D341Med (cell line): ENCODE measurements at places on chromosomes 12 and 14.

DNA sequence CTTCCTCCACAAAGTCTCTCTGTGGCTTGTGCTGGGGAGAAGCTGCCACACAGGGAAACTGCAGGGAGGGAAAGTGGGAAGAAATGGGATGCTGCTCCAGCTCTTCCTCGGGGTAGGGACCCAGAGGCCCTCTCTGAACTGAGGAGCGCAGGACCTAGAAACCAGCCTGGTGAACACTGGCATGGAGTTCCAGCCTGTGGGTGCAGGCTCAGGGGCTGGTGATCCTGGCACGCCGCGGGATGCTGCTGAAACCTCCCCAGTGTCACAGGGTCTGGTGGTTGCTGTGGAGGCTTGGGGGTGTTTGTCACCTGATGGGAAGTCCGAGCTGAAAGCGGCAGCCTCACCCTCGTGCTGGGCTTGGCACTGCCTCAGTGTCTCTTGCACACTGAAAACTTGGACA lies 5.2 kb upstream of the KRT75 start:
- no peak for DNase-seq

DNA sequence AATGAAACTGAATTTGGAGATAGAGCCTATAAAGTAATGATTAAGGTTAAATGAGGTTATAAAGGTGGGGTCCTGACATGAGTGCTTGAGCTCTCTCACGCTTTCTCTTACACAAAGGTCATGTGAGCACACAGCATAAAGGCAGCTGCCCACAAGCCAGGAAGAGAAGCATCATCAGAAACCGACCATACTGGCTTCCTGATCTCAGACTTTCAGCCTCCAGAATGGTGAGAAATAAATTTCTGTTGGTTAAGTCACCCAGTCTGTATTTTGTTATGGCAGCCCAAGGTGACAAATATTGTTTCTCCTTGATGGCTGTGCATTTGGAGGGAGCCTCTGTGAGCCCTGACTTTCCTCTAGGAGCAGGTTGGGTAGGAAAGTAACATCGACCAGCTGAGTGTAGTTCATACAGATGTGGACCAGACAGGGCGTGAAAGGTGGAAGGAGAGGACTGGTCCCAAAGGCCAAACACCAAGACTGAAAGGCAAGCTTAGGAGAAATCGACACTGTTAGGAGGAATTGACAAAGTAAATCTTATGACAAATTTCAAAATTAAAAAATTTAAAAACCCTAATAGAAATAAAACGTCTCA lies 97.6 kb upstream of the SLC38A2 start:
- DNase-seq: no peak

GRCh38 chr14:20391505-20391904 lies 21.8 kb downstream of the TEP1 start:
- no peak for DNase-seq

- no peak for DNase-seq
Observed at GRCh38 chr14:31096255-31096654, 70.1 kb upstream of the STRN3 start.

GRCh38 chr12:105338966-105339365 lies 8.5 kb downstream of the C12orf75 start:
- DNase-seq: no peak

DNA sequence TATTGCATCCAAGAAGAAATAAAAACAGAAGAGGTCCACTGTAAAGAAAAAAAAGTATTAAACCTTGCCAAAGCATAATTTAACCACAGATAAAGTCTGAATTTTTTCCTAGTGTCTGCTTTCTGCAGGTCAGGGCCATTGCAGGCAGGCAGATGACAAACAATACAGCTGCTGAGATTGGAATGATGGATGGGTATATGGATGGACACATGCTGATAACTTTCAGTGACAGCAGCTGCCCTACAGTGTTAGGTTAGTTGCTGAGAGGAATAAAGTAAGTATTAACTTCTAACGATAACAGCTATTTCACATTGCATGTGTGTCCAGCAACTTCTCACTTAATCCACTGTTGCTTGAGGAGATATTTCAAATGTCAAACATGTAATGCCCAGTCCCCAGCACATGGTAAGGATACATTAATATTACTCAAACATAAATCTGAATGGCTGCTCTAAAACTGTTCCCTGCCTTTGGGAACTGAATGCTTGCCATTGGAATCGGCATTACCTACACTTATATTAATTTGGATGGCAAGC lies 515.3 kb downstream of the RMST start:
- DNase-seq: no peak

DNA sequence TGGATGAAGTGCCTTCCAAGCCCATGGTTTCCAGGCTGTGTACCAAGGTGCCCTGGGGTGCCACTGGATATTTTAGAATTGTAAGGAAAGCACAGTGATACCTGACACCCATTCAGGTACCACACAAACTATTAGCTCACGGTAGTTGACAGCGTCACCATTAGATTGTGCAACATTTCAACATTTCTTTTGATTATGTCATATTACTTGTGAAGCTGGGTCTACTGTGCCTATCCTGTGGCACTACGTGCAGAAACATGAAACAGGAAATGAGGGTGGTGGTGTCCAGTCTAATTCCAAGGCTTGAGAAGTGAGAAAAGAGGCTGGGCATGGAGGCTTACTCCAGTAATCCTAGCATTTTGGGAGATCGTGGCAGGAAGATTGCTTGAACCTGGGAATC lies 75.5 kb upstream of the CPM start:
- DNase-seq: no peak

GRCh38 chr12:19130224-19131024 lies 891 bp downstream of the PLEKHA5 start:
- DNase-seq: peak; percentile 66

DNA sequence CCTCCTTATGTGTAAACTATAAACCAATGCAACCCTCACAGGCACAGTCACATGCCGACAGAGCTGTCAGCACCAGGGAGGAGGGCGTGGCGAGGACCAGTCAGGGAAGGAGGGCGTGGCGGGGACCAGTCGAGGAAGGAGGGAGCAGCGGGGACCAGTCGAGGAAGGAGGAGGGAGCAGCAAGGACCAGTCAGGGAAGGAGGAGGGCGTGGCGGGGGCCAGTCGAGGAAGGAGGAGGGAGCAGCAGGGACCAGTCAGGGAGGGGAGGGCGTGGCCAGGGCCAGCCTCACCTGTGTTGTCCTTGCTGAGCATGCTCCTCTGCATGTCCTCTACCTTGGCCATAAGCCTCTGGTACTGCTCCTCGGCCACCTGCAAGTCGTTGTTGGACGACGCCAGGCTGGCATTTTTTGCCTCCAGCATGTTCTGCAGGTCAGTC lies 24.2 kb downstream of the GOLGA3 start:
- no peak for DNase-seq

- no peak for DNase-seq
Observed at GRCh38 chr14:52355526-52355925, 41.4 kb downstream of the PTGER2 start.

DNA sequence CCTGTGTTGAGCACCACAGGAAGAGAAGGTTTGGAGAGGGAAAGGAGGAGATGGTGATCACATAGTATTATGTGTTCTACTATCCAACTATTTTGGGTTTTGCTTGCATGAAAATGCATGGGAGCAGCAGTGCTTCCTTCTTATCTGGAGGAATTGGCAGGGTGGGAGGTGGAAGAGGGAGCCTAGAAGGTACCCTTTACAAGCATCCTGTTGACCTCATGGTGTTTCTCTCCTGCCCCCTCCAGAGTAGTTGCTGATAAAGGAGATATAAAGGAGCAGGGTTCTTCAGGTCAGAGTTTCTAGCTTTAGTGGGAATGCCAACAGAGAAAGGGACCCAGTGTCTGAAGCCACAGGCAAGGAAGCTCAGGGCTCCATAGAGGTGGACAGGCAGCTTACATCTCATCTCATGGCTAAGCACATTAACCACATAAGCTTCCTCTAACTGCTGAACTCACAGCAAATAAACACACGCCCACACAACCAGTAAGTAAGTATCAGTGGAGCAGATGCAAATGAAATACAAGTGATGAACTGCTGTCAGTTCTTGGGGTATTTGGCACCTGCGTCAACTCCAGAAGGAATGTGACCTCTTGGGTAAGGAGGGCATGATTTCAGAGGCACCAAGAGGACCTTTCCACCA lies 174.2 kb upstream of the SLC38A2 start:
- DNase-seq: no peak

DNA sequence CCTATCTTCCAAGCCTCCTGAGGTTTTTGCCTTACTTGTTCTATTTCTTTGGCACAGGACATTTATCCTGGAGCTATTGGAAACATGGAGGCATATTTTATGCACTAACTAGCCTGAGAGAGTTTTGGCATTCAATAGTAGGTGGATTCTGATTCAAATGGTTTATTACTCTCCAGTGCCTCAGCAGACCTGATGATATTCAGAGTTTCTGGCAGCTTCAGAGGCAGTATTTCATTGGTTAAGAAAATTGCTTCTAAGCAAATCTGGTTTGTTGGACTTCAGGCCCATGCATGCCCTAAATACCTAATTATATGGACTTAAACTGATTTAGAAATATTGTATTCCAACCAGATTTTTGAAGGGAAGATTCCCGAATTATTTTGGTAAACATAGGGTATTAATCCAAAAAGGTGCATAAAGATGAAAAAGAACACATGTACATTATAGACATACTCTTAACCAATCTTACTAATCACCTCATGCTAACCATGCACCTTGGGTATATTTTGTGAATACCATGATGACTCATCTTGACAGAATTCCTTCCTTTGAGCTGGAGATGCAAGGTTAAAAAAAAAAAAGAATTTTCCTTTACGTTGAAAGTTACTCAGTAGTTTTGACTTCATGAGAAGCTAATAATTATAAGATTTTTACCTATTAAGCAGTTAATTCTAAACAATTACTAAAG lies 44.3 kb upstream of the KTN1 start:
- no peak for DNase-seq

DNA sequence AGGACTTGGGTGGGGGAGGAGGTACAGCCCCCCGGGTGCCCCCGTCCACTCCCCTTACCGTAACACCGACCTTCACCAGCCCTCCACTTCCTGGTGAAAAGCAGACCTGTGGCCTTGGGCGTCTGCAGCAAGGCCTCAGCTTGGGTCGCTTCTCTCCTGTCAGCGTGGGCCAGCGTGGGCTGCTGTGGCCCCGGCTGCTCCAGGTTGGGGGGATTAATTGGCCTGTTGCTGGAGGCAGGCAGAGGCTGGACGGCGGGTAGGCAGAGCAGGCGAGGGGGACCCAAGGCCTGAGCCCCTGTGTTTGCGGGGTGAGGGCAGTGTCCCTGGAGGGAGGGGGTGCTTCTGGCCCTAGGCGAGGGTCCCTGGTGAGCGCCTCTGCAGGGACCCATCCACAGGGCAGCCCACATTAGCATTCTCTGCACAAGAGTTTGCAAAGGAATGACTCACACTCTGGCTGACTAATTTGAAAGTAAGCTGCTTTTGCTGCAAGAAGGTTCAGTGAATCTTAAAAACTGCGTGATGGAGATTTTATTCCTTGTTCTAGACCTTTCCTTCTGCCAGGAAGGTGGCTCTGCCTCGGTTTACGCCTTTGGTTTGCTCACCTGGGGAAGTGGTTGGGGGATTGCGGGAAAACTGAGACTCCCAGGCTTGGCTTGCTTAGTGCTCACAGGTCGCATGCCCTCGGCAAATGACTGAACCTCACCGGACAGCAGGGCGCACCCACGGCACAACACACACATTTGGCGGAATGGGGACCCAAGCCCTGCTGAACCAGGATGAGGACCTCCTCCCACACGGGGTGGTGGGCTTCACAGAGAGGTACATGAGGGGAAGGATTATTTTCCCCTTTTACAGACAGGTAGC lies 37.9 kb upstream of the DLK1 start:
- DNase-seq: no peak

GRCh38 chr12:114702462-114702861 lies 18.5 kb upstream of the TBX3 start:
- DNase-seq: no peak

GRCh38 chr12:106249411-106250135 lies 1.8 kb upstream of the CKAP4 start:
- DNase-seq: no peak

GRCh38 chr14:47277703-47278102 lies 397.7 kb downstream of the MDGA2 start:
- DNase-seq: peak; percentile 10

DNA sequence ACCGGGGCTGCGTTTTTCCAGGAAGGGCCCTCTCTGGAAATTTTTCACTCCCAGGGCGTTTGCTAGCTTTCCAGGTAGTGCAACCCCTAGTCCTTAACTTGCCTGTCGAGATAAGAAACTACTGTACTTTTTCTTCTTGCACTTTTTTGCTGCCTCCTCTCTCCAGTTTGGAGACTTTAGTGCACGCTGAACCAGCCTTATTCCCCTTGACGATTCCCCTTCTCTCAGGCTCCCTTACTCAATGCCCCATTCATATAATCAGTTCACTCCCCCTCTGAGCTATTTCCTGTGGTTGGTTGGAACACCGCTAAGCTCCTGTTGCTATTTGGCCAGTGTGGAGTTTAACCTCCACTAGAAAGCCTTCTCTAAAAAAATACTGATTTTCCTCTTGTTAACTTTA lies 682 bp downstream of the CREBL2 start:
- DNase-seq: peak; percentile 45

DNA sequence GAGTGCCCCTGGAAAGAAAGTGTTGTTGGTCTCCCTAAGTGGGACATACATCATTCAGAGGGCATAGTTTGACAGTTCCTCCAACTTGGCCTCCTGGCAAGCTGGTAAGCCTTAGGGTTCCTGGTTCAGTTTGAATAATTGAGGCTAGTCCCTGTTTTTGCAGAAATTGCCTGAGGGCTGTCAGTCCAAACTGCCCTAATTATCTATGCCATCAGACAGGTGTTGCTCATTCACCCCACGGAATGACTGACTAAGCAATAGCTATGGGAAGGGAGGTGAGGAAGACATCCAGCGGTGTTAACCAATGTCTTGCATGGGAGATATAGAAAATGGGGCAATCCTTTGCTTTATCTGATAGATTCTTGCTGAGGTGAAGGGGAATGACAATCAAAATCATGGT lies 37.6 kb downstream of the SPTSSA start:
- no peak for DNase-seq

GRCh38 chr14:23183158-23183470 lies 346 bp downstream of the SLC7A8 start:
- no peak for DNase-seq

DNA sequence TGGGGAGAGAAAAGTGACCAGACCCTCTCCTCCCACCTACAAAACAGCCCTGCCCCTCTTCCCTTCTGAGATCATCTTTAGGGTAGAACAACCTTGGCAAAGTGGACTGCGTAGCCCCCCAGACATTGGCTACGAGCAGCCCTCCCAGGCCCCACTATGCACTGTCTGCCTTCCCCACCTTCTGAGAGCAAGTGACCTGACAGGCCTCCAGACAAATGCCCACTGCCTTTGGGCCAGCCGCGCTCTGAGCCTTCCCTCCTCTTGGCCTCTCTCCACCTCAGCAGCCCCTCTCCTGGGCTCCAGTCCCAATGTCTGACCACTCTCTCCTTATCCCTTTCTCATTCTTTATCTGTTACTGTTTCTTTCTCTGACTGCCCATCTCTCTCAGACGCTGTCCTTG lies 46.5 kb upstream of the CCND2 start:
- DNase-seq: no peak

- no peak for DNase-seq
Observed at GRCh38 chr14:89134640-89135039, 282.4 kb downstream of the FOXN3 start.

- DNase-seq: no peak
Observed at GRCh38 chr12:63301311-63301710, 150.3 kb upstream of the AVPR1A start.

GRCh38 chr12:12660201-12660600 lies 35.8 kb downstream of the GPR19 start:
- no peak for DNase-seq

- no peak for DNase-seq
Observed at GRCh38 chr12:104694711-104695110, 238.0 kb downstream of the CHST11 start.

GRCh38 chr12:72631926-72632685 lies 359.9 kb downstream of the TRHDE start:
- no peak for DNase-seq

GRCh38 chr12:107512391-107512790 lies 173.2 kb upstream of the PWP1 start:
- DNase-seq: no peak
